ENCODE measurements at places on chromosomes 11 and 22.

- no peak for DNase-seq
These were observed 866 bp upstream of the SELENOO start for GRCh38 chr22:50199829-50200460.

- DNase-seq: no peak
These were observed 27.0 kb downstream of the MYBPC3 start for GRCh38 chr11:47325271-47326041.

GRCh38 chr11:19921976-19922688 lies 209.5 kb downstream of the NAV2 start:
- no peak for DNase-seq

GRCh38 chr22:20246368-20247009 lies 21.6 kb downstream of the RTN4R start:
- no peak for DNase-seq

DNA sequence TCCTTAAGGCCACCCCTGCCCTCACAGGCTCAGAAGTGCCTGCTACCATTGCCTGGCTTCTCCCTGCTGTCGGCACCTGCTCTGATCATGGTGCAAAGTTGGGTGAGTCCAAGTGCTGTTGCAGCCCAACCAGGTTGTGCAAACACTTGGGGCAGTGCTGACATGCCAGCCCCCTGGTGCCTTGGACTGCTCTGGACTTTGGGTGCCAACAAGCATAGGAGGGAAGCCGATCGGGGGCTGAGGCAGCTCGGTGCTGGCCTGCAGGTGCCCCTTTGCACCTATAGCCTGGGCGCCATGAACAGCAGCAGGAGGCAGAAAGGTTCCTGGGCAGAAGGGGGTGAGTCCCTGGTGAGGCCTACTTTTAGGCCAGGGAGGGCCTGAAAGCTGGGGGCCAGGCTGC lies 113.0 kb downstream of the ARHGAP20 start:
- DNase-seq: no peak

GRCh38 chr22:48886604-48887393 lies 940.9 kb downstream of the BRD1 start:
- no peak for DNase-seq

- peak; percentile 79 for DNase-seq
These were observed 102.7 kb upstream of the TRPC6 start for GRCh38 chr11:101686514-101686913.

- DNase-seq: no peak
These were observed 905.5 kb upstream of the RAG2 start for GRCh38 chr11:37503411-37504059.

GRCh38 chr22:40415531-40416266 lies 45.3 kb downstream of the SGSM3 start:
- peak; percentile 29 for DNase-seq

GRCh38 chr11:132803436-132803835 lies 728.9 kb downstream of the OPCML start:
- DNase-seq: no peak

DNA sequence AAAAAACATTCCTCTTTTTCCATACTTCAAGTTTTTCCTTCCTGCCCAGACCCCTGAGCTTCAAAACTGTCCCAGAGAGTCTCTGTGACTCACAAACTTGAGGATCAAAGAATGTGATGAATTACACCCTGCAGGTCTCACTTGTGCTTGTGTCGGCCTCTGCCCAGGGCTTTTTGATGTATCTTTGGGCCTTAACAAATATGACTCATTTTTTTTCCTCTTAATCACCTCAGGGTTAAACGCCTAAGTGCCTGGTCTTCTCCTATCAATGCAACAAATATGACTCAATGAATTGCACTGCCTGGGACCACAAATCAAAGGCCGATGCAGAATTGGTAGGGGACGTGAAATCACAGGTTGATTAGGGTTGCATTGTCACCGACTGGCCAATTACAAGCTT lies 267.7 kb downstream of the LARGE1 start:
- no peak for DNase-seq

DNA sequence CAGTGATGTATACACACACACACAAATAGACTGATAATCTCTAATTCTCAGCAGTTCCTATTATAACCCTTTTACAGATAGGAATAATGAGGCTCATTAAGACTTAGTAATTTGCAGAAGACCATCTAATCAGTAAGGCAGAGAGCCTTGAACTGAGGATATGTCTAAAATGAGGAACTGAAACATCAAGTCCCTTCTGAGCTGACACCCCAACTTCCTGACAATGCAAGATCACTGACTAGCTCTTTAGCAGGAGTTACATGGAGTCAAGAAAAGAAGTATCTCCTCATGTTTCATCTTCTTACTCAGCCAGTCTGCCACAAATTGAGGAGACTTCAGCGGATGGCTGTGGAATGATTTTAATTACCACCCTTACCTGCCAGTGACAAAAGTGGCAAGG lies 193.0 kb downstream of the MSANTD4 start:
- no peak for DNase-seq

DNA sequence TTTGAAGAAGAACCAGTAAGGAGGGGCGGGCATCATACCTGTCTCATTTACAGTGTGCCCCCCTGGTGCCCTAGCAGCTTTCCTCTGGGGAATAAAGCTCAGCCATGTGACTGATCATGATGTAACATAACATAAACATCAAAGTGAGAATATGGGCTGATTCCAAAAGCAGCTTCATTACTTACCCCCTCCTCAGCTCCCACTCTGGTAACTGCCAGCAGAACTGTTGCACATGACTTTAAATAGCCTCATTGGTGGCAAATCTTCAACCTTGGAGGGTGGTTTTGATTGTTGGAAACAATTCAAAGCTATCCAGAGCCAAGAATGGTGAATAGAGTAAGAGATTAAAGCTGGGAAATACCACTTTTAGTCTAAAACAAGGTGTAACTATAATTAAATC lies 384.6 kb downstream of the BUD13 start:
- no peak for DNase-seq

- no peak for DNase-seq
These were observed 4.8 kb upstream of the FXYD6 start for GRCh38 chr11:117881217-117881616.

DNA sequence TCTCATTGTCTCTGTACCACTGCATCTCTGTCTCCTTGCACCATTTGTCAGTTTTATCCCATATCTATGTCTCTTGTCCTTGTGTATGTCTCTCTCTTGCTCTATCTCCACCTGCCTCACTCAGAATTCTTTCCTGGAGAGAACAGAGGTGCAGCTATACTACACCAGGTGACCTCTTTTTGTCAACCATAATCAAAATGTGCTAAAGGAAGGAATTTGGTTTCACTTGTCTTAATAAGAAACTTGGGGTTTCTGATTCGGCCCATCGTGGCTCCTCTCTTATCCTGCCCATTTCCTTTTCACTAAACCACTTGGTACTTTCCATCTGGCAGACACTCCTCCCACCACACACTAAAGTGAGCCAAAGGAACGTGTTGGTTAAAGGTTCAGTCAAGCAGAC lies 2.0 kb upstream of the C11orf42 start:
- DNase-seq: no peak

DNA sequence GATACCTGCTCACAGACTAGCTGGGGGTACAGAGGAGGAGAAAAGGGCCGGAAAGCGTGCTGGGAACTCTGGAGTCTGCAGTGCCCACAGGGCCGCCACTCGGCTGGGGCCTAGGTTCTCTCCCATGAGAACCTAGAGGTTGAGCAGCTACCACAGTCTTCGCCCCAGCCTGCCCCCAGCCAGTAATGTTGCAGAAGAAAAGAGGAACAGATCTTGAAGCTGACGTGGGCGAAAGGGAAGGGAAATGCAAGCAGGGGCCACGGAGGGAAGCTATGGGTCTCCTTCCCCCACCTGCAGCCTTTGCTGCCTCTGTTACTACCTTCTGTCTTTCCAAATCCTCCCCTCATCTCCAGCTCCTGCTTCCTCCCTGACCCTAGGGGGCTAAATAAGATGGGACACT lies 28.8 kb upstream of the P2RY2 start:
- DNase-seq: no peak

DNA sequence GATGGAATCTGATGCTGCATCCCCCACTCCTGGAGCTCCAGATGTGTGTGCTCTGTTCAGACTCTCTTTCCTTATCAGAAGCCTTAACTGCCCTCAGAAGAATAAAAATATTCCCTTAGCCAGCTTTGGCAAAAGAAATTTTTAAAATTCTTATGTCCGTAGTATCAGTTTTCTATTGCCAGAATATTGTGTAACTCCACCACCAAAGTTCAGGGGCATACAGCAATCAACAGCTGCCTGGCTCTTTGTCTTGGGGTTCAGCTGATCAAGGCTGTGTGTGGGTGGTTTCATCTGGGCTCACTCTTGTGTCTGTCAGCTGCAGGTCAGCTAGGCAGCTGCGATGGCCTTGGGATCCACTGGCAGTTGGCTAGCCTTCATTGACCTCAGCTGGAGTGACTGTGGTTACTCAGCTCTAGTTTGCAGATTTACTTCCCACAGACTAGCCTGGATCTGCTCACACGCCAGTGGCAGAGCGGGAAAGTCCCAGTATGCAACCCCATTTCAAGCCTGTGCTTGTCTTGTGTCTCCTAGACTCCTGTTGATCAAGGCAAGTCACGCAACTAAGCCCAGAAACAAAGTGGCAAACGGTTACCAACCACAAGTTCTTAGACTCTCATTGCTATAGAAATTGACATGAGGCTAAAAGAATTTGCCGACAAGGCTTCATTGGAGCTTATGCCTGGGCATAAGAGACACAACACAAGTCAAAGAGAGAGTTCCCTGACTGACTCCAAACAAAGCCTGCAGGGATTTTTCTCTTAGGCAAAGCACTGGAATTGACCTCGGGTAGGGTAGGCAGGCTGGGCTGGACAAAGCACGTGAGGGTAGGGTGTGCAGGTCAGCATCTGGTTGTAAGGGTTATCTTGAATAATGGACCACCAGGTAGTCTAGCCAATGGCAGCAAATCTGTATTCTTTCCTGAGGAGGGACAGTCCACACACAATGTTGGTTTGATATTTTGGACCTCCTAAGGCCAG lies 7.5 kb downstream of the TMEM138 start:
- DNase-seq: peak; percentile 80

- no peak for DNase-seq
These were observed 571.4 kb downstream of the MIAT start for GRCh38 chr22:27228771-27229170.

DNA sequence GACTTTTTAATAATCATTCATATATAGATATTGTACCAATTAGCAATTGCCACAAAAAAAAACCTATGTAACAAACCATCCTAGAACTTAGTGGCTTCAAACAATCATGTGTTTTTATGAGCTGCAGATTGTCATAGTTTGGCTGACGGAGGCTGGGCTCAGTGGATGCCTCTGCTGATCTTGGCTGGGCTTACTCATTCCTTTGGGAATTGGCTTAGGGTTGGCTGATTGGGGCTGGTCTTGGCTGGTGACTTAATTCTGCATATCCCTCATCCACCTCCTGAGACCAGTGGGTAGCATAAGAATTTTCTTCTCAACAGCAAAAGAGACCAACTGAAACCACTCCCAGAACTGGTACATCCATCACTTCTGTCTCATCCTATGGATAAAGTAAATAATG lies 57.9 kb upstream of the PHF21B start:
- no peak for DNase-seq

- DNase-seq: peak; percentile 57
These were observed 27.5 kb upstream of the MTNR1B start for GRCh38 chr11:92941676-92942571.

DNA sequence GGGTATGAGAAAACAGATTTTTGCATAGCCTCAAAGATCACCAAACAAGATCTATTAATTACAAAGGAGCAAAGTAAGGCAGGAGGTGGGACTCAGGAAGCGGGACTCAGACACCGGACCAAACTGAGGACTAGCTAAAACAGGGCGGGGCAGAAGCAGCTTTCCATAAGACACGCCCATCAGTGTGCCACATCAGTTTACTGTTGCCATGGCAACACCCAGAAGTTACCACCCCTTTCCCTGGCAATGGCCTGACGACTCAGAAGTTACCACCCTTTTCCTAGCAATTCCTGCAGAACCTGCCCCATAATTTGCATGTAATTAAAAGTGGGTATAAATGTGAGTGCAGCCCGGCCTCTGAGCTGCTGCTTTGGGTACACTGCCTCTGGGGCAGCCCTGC lies 173.9 kb downstream of the SHANK2 start:
- no peak for DNase-seq

DNA sequence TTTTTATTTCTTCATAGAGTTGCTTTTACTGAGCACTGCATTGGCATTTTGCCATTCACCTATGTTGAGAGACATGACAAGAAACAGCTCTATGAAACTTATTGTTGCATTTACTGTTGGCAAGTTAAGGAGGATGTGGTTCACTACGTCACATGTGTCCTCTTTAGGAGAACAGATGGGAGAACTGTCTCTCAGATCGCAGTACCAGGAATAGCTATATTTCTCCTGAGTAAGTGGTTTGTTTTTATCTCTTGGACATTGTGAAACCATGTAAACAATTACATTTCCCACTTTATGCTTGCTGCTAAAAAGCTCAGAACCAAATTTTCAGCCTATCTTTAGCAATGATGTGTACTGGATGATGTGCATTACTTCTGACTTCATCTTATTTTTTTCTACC lies 34.8 kb upstream of the PSMA1 start:
- DNase-seq: peak; percentile 94

- DNase-seq: no peak
These were observed 69.3 kb downstream of the LRRC32 start for GRCh38 chr11:76601272-76601671.

DNA sequence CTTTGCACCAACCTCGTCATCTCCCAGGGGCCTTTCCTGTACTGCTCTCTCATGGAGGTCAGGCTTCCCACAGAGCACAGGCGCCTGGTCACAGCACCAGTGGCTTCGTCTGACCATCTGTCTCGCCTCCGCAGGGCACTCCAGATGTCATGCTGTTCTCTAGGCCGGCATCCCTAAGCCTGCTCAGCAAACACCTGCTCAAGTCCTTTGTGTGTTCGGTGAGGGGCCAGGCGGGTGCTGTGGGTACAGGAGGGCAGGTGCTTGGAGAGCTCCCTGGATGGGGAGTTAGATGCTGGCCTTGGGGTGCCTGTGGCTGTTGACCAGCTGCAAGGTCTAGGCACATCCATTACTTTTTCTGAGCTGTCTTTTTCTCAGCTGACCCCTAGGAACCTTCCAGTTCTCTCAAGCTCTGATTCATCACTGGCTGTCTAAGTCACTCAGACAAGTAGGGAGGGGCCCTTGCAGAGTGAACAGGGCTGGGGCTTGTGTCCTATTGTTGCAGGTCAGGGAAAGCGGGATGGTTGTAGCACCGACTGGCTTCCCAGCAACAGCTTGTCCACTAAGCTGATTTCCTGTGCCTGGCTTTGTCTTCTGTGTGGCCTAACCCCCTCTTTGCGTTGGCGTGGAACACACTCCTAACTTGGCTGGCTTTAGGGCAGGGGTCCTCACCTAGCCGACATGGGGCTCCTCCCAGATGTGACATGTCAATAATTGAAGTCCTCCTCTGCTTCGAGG lies 9.2 kb downstream of the CLDN5 start:
- peak; percentile 5 for DNase-seq

- DNase-seq: peak; percentile 66
These were observed 135.7 kb downstream of the TMEM135 start for GRCh38 chr11:87173185-87174039.

DNA sequence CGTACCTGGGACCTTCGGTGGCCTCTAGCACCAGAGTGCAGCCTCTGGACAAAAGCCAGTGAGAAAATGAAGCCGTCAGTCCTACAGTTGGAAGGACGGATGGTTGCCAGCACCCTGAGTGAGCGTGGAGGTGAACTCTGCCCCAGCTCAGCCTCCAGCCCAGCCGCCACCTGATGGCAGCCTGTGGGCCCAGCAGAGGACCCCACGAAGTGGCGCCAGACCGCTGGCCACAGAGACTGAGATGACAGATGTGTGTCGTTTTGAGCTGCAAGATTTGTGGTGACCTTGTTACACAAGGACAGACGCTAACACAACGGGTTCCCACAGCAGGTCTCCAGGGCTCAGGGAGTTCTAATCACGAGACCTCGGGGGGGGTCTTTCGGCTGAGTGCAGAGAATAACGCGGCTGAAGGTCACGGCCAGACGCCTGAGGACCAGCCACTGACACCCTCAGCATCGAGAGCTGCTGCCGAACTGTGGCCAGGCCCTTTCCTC lies 75.0 kb downstream of the BRD1 start:
- no peak for DNase-seq

Measured in fibroblast of pulmonary artery (primary cell).